ENCODE measurements at places on chromosomes 4 and X. TPM values are rescaled to one million over a fixed set of nuclear protein-coding genes. Genes with fewer than 3 reads are reported as not detected.

GRCh38 chr4:121454251-121454979, 73.6 kb upstream of the QRFPR start:
- DNase-seq, result no peak

- no peak for DNase-seq
Measured at GRCh38 chr4:126466848-126467247, 1152.1 kb downstream of the FAT4 start.

- no peak for DNase-seq
Measured at GRCh38 chr4:41832961-41833360, 84.4 kb upstream of the PHOX2B start.

DNA sequence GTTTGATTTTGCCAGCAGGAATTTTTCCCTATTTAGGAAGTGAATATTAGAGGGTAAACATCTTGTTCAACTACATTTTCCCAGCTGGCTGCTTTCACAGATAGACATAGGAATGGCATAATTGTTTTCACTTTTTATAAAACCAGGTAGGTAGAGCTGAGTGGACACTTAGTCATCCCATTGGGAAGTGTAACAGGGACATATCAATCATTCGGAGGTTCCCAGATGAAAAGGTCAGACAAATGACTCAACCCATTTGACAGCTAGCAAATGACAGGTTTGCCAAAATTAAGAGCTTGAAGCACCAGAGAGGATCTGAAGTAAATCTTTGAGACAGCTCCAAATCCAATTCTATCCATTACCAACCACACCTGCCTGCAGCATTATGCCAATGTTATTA, 205.3 kb downstream of the SLC39A8 start:
- no peak for DNase-seq

GRCh38 chr4:137393044-137393443, 139.2 kb downstream of the PCDH18 start:
- no peak for DNase-seq

DNA sequence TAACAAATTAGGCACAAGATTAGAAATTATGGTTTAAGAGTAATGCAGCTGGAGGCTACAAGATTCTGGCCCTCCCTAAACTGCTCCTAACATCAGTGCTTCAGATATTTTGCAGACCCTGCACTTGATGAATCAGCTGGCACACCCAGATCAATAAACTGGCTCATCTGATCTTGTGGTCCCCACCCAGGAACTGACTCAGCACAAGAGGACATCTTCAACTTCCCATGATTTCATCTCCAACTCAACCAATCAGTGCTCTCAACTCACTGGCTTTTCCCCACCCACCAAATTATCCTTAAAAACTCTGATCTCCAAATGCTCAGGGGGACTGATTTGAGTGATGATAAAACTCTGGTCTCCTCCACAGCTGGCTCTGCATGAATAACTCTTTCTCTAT, 21.7 kb upstream of the TMEM33 start:
- DNase-seq, result no peak

DNA sequence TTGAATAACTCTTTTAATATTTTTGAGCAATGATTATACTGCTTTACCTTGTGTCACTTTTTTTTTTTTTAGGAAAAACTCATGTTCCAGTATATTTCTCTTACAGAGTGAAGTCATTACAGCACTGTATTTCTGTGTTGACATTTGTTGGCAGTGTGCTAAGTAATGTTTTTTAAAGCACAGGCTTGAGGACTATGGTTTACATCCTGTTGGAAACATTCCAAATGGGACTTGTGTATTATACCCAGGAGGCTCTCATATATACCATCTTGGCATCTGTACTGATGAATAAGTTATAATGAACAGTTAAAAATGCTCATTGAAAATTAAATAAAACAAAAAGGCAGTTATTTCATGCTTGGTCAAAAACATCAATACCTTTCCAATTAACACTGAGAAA, 33.8 kb downstream of the CEP44 start:
- DNase-seq, result no peak

GRCh38 chr4:143282211-143282707, 54.4 kb upstream of the GAB1 start:
- no peak for DNase-seq

ARHGEF6 gene
- polyA plus RNA-seq, result 4.1 TPM

SPINK2 gene
- polyA plus RNA-seq, result not detected

ATOH1 gene
- polyA plus RNA-seq, result not detected

All from kidney (tissue), 22 donors.